ENCODE measurements at places on chromosomes 5 and 9. TPM values are rescaled to one million over a fixed set of nuclear protein-coding genes. Genes with fewer than 3 reads are reported as not detected.

LCN15 gene
- total RNA-seq: not detected

CDX1 gene
- total RNA-seq: not detected

CAMK4 gene
- total RNA-seq: 0.27 TPM

TMEFF1 gene
- 0.54 TPM for total RNA-seq

PHF24 gene
- total RNA-seq: under 0.01 TPM

PCDHB14 gene
- total RNA-seq: under 0.01 TPM

KIF24 gene
- total RNA-seq: 2.2 TPM

WNT8A gene
- 1.1 TPM for total RNA-seq

LVRN gene
- total RNA-seq: not detected

NIM1K gene
- total RNA-seq: 0.27 TPM

ADAMTSL2 gene
- under 0.01 TPM for total RNA-seq

RNF183 gene
- under 0.01 TPM for total RNA-seq

RANBP17 gene
- total RNA-seq: 12.4 TPM

FOXD4L5 gene
- total RNA-seq: under 0.01 TPM

LHX3 gene
- total RNA-seq: 0.27 TPM

SLC46A2 gene
- total RNA-seq: under 0.01 TPM

SLC36A2 gene
- under 0.01 TPM for total RNA-seq

CYLC2 gene
- not detected for total RNA-seq

Data from hematopoietic multipotent progenitor cell (in vitro differentiated cells).